OCI-LY7 (cell line): ENCODE measurements at places on chromosomes 1 and 21.
A peak's percentile ranks its signal among the peaks of the same experiment; 100 is the strongest.

DNA sequence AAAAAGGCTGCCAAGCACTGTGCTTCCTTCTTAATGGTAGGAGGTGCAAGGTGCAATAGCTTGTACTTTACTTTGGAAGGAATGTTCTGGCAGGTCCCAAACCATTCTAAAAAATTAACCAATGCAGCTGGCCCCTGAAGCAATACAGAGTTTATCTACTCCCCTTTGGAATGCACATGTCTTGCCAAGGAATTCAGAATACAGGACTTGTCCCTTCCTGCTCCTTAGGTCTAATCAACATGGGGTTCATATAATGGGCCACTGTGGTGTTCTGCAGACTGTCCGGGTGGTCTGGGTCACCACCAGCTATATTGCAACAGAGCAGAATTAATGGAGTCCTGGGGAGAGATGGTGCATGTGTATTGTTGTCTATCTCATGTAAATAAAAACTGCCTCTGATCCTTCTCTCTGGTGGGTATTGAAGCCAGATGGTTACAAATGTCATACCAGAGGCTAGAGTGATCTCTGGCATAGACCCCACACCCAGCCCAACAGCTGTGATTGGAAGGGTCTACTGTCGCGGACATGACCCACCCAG is 112.8 kb downstream of the RIPK4 start:
- DNase-seq: no peak

DNA sequence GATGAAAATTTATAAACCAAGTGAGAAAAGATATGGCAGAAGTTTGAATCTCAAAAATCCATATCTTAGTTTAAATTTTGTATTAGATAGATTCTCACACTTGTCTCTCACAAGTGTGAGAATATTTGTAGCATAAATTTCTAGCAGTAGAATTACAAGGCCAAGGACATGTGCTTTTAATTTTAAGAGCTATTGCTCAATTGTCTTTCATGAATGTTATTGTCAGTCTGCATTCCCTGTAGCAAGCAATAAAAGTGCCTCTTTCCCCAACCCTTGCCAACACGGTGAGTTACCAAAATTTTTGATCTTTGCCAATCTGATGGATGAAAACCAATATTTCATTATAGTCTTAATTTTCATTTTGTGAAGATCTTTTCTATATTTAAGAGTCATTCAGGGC is 64.0 kb downstream of the CTH start:
- no peak for DNase-seq

- DNase-seq: no peak
Observed at GRCh38 chr1:109821221-109821669, 57.5 kb upstream of the EPS8L3 start.

DNA sequence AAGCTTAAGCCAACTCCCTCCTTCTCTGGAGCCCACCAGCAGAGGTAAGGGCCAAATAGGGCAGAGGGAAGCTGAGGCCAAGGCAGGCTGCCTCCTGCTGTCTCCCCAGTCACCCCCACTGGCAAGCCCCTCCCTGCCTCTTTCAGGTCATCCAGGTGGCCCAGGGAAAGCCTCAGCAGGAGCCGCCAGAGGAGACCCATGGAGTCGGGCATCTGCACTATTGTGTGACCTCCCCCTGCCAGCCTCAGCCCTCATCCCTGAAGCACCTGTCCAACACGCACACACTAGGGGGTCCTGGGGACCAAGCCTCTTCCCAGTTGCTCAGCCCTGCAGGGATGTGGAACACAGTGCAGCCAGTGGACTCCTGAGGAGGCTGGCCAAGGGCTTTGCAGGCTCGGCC is 5.3 kb upstream of the NAXE start:
- DNase-seq: no peak

DNA sequence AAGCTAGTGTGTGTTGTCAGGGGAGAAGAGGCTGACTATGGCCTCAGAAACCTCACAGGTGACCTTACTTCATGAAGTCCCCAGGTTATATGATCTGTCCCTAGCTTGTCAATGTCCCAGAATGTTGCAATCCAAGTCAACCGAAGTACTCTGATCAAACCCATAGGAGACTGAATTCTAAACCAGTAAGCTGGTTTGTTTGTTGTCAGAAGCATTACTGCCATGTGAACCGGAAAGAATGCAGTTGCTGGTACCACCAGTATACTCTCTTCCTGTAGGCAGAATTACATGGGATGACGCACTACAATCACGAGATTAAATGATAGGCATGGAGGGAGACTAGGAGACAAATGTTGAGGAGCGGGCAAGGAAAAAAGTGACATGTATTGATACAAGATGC is 26.1 kb upstream of the MAN1A2 start:
- no peak for DNase-seq

- DNase-seq: no peak
Observed at GRCh38 chr1:171389171-171389570, 75.2 kb downstream of the FMO4 start.

- DNase-seq: no peak
Observed at GRCh38 chr1:25896266-25896665, 10.0 kb downstream of the STMN1 start.

DNA sequence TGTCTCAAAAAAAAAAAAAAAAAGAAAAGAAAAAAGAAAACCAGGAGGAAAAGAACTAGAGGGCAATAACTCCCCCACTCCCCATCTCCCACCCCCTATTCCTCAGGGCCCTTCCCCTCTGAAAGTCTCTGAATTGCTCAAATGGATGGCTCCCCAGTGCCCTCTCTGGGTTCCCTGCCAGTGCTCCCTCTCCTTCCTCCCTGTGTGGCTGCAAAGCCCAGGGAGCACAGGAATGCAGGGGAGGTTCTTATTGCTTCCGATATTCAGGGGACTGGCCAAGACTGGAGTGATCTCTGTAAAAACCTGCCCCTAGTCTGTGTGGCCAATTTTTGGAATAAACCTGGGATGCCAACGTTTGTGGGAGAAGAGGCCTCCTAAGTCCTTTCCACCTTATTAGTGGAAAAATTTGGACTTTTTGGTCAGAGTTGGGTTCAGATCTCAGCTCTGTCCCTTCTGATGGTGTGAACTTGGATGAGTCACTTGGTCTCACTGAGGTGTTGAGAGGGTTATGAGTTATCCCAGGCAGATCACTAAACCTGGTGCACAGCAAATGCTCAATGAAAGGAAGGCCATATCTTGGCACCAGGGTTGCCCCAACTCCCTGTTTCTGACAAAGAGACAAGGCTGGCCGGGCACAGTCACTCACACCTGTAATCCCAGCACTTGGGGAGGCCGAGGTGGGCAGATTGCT is 13.4 kb upstream of the ARHGEF10L start:
- DNase-seq: no peak

DNA sequence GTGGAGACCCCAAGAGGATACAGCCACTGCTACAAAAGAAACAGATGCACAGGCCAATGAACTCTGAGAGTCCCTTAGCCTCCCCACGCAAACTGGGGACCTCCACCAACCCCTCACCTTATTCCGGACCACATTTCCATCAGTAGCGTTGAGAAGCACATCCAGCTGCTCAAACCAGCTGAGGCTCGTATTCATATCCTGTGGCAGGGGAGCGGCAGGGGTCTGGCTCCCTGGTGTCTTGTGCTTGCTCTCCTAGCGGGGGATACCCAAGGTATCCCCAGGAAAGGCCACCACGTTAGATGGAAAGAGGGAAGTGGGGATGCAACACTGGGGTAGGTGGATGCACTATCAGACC is 481 bp downstream of the CCDC163 start:
- DNase-seq: peak; percentile 59

DNA sequence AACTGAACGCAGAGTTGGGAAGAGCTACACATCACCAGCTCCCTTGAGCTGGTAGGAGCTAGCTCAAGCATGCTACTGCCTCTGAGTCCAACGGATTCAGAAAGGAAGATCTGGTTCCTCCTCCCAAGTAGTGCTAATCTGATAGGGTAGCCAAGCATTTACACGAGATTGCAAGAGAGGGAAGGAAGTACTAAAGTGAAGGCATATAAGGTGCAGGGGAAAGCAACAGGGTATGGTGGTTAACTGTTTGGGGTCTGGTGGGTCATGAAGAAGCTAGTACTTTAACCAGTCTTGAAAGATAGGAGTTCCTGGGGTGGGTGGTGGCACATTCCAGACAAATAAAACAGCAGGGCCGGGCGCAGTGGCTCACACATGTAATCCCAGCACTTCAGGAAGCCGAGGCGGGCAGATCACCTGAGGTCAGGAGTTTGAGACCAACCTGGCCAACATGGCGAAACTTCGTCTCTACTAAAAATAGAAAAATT is 20.2 kb upstream of the ZNF436 start:
- no peak for DNase-seq

GRCh38 chr1:9242338-9242969 is 7.9 kb downstream of the H6PD start:
- no peak for DNase-seq

DNA sequence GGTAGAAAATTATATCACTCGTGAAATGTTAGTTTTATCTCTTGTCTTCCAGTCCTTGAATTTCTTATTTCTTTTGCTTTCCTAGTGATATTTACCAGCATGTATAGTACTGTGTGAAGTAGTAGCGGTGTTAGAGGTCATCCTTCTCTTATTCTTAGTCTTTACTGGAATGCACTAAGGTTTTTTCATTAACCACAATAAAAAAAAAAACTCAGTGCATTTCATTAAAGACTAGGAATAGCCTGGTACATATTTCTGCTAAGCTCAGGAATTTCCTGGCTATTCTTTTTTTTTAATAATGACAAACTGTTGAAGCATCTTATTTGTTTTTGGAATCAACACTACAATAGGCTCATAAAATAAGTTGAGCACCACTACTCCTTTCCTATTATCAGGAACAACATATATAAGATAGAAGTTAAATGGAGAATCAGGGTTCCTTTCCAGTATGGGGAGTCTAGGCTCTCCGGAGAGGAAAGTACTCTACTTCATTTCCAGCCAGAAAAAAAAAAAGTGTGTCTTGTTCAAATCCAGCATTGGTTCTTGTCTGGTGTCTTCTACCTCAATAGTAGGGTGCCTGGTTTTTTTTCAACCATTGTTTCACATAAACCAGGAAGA is 60.0 kb downstream of the TNFSF18 start:
- DNase-seq: no peak

DNA sequence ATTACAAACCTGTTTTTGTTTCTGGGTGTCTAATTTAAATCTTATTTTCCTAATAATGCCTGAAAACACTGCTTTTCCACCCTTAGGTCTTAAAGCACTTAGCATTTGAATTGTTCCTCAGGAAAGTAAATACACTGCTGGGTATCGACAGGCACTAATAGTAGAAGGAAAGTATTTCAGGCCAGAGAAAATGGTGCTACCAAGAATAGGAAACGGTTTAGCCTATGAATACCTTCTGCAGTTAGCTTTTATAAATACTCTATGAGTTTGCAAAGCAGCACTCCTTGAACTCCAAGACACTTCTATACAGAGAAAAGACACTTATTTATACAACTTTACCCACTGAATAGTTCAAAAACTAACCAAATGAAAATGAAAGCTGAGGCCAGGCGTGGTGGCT is 6.8 kb downstream of the FUBP1 start:
- no peak for DNase-seq

GRCh38 chr1:91552091-91552490 is 51.4 kb downstream of the CDC7 start:
- no peak for DNase-seq

GRCh38 chr1:59673573-59674450 is 140.9 kb upstream of the HOOK1 start:
- no peak for DNase-seq

GRCh38 chr1:57784356-57784755 is 360.5 kb upstream of the DAB1 start:
- DNase-seq: no peak

GRCh38 chr1:95627244-95627643 is 393.2 kb downstream of the RWDD3 start:
- no peak for DNase-seq

GRCh38 chr1:111267801-111268508 is 22.7 kb upstream of the CHIA start:
- DNase-seq: no peak

DNA sequence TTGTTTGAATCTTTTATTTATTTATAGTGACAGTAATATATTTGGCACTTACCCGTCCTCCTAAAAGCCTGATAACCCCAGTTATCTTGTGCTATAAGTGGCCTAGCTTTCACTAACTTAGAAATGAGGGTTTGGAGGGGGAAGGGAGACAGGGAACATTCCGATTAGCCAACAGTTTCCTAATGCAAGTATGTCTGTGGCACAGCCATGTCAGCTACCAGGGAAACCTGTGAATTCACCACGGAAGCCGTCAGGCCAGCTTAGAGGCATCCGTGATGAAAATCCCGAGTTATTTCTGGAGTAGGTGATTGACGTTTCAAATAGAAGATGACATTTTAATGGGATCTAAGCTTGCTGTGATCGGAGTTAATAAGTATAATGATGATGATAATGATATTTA is 39.4 kb upstream of the BCL10 start:
- no peak for DNase-seq

DNA sequence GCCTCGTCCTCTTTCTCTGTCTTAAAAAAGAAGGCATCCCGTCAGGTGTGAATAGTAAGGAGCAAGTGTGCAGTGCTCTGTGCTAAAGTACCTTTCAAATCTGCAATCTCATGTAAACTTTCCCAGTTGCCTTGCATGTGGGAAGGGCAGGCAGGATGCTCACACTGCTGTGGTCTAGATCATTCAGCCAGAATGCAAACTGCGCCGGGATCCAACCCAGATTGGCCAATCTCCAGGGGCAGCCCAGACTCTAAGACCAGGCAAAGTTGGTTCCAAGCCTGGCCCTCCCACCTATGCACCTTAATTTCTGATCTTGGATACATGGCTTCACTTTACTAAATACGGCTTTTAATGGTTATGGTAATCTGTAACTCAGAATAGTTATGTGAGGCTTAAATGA is 3.2 kb upstream of the MAP1LC3C start:
- no peak for DNase-seq

DNA sequence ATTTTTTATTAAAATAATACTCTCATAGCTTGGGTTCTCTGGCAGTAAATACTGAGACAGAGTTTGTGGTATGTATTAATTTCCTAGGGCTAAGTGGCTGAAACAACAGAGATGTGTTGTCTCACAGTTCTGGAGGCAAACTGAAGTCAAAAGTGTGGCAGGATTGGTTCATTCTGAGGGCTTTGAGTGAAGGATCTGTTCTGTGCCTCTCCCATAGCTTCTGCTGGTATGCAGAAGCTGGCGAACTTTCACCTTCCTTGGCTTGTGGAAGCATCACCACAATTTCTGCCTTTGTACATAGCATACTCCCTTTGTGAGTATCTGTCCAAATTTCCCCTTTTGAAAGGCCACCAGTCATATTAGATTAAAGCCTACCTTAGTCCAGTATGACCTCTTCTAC is 21.0 kb downstream of the RNPC3 start:
- no peak for DNase-seq

DNA sequence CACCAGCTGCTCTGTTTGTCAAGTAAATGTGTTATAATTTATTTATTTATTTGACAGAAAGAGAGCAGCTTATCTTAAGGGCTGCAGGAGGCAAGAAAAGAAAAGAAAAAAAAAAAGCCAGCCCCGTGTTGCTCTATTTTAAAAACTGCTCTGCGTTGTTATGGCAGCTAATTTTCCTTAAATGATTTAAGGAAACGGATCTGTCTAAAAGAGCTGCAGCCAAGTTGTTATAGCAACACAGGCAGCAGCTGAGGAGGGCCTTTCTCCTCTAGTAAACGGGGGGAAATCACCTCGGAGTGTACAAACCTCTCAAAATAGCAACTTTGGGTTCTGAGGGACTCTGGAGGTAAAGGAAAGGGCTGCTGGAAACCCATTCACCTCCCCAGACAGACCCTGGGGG is 149.2 kb downstream of the BEND5 start:
- DNase-seq: no peak

- DNase-seq: no peak
Observed at GRCh38 chr1:27571439-27572018, 32.4 kb downstream of the AHDC1 start.
